ENCODE measurements at places on chromosomes 6 and 20. TPM values are rescaled to one million over a fixed set of nuclear protein-coding genes. Genes with fewer than 3 reads are reported as not detected.

- no peak for DNase-seq
Observed at GRCh38 chr6:79872303-79872702, 75.0 kb downstream of the ELOVL4 start.

GRCh38 chr6:160992061-160992979, 751 bp downstream of the MAP3K4 start:
- no peak for DNase-seq

DNA sequence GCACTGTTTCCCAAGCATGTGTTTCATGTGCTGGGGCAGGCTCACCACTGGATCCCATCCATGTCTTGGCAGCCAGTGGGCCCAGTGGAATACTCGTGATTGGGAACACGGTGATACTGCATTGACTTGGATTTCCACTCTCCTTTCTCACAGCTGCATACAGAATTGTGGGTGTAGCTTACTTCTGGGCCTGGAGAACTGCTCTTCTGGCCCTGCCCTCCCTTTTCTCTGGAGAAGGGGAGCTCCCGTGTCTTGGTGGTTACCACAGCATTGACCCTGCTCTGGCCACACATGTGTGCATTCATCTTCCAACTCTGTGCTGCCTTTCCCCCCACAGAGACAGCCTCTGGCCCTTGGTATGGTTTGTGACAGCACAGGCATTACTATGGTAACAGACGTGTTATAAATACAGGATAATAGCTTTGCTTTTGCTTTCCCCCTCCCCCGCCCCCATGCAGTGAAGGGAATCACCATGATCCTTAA, 21.6 kb downstream of the SOBP start:
- DNase-seq, result no peak

Gene EDN1
- total RNA-seq, result 5.9 TPM

- no peak for DNase-seq
Observed at GRCh38 chr6:43636308-43636659, 644 bp downstream of the MAD2L1BP start.

- DNase-seq, result no peak
Observed at GRCh38 chr20:55437798-55438415, 567.4 kb downstream of the CBLN4 start.
